ENCODE measurements at places on chromosomes 11 and 22.

- DNase-seq = no peak
Observed at GRCh38 chr11:78426845-78427244, 9.2 kb upstream of the GAB2 start.

- peak; percentile 69 for DNase-seq
Observed at GRCh38 chr22:44735518-44736428, 16.6 kb upstream of the ARHGAP8 start.

DNA sequence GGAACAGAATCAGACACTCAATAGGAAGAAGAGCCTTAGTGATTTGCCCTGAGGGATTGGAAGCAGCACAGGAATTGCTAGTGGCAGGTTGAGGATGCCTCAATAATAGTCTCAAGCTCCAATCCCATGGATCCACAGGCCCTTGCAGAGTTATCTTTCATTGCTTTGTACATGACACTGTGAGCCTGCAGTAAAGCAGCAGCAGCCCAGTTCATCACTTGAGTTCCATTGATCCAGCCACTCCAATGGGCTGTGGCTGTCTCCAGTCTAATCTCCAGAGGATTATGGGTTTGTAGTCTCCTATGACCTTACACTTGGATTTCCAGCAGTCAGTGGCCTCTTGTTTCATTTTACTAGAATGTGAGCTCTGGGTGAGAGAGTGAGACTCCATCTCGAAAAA is 45.4 kb downstream of the AAMDC start:
- no peak for DNase-seq

DNA sequence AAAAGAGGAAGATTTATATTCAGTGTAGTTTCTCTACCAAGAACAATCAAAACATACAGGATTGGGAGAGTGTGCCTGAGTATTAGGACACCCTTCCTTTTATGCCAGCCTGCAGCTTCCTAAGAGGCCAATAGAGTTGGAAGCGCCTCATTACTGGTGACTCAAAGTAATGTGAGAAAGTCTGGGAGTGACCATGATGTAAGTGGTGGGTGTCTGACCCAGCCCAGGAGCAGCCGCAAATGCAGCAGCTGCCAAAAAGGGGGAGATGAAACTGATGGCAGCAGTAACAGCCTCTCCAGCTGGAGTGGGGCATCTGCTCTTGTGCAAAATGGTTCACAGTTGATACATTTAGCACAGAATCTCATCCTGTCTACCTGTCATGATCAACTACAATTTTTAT is 62.0 kb downstream of the ZNF280B start:
- no peak for DNase-seq

GRCh38 chr22:29245626-29246385 is 22.0 kb downstream of the RHBDD3 start:
- peak; percentile 45 for DNase-seq

GRCh38 chr11:42974510-42975179 is 337.2 kb upstream of the API5 start:
- DNase-seq = no peak

- no peak for DNase-seq
Observed at GRCh38 chr11:124195189-124195734, 12.1 kb downstream of the OR10D3 start.

DNA sequence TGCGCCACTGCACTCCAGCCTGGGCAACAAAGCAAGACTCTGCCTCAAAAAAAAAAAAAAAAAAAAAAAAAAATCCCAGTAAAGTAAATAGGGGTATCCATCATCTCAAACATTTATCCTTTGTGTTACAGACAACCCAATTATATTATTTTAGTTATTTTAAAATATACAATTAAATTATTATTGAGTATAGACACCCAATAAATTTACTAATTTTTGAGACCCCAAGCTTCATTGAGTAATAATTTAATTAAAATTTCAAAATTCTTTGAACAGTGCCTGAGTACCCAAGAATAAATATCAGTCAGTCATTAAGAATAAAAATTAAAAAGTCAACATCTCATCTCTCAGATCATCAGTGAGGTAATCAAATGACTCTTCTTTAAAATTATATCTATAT is at the start of gene OR52N4:
Gene OR52N4 (plus strand): TSS at position 301 of the 400 bp plus-strand sequence. CDS start 498 bp downstream, outside the sequence.
- DNase-seq = no peak

- peak; percentile 24 for DNase-seq
Observed at GRCh38 chr11:95923728-95924413, at the start of gene MTMR2. Gene MTMR2, minus strand, starts transcription at chr11:95924107. Its CDS starts 153 bp downstream, at chr11:95923954.

DNA sequence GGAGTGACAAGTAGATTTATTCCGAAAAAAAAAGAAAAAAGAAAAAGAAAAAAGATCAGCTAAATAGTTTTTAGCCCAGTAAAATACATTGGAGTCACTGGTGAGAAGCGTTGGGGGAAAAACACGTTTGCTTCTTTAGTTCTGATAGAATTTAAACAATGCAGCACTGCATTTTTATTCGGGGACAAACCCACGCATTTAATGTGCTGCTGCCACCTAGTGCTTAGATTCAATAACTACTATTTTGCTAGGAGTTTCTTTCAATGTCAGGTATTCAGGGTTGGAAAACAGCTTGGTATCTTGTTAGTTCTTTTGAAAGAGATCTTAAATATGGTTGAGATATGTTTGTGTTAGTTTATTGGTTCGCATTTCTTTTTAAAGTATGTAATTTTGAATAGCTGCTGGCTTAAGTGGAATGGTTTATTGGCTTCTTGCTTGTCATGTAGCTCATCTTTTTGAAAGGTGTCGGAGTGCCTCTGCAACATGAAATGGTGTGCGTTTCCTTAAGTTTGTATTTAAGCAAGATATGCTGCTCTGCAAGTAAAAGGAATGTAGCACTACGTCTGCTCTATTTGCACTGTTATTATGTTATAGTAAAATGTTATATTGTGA is 41.9 kb downstream of the SVIP start:
- no peak for DNase-seq

DNA sequence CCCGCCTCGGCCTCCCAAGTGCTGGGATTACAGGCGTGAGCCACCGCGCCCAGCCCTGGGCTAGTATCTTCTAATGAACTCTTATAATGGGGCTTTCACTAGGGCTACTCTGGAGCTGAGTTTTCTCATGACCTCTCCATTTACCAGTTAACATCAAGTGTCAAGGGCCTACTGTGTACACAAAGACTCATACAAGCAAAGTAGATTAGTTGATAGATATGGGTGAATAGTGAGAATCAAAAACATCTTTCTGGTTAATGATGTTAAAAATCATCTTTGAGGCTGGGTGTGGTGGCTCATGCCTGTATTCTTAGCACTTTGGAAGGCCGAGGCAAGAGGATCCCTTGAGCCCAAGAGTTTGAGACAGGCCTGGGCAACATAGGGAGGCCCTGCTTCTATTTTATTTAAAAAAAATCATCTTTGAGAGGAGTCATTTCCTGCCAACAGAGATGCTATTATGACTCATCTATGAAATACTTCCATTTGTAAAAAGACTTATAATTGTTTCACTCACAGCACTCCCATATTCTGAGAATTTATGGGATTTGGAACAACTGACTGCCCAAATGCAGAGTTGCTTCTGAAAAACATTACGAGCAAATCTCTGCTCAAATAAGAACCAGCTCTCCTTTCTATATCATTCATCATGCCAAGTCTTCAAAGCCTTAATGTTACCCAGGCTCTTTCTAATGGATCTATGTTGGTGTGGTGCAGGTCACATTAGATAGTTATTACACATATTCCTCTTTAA is 57.0 kb downstream of the GDPD4 start:
- DNase-seq = no peak

Measured in activated T-helper 1 cell treated with Interleukin-2 at 50 U/mL for 16 hours (primary cell).